DMS153 (cell line): ENCODE measurements at places on chromosomes 2 and 18.

DNA sequence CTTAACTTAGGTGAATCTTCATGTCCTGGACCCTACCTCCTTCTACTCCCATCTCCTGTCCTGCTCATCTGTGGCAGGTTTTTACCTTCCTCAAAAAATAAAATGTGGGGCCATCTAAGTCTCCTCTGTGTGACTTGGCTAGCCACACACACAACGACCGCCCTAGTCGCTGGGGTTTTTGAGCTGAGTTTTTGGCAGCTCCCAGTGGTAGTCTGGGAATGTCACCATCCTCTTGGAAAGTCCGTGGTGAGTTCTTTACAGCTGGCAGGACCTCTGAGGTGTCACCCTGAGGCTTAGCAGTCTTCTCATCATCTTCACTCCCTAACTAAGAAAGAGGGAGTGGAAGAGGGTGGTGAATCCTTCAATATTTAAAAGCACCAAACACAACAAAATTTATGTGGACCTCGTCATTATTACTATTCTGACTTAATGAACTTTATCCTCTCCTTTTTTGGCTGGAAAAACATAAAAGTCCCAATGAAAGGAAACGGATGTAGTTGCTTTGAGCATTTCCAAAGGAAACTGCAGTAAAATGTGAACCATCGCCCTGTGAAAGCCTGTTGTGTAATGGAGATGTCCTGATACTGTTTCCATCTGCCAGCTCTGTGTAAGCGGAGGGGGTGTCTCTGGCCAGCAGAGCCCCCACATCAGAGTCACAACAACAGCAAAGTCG lies 78.6 kb downstream of the VAPA start:
- DNase-seq, result no peak

- no peak for DNase-seq
Observed at GRCh38 chr2:26457695-26458364, 20.1 kb downstream of the OTOF start.

DNA sequence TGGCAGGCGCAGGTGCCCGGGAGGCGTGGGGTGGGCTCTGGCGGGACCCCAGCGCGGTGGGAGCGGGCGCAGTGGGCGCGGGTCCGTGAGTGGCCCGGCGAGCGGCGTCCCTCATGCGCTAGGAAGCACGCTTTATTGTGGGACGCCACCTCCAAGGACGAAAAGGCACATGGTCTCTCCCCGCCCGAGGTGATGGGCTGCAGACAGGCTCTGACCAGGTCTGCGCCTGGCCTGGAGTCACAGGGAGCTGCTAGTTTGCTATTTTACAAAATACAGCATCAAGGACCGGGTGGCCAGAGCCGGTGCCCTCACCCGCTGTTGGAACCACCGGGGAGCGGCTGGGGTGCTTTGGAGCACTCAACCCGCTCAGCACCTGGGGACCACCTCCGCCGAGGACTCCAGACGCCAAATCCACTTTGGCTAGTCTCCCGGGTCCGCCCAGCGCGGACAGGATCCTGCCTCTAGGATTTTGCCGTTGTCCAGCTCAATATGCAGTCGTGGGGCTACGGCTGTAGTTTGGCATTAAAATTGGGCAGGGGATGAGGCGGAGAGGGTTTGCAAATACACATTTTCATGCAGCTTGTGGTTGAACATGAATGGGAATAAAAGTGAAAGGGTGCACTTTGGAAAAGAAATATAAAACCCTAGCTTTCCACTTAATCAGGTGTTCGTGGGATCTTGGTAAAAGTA lies 65.4 kb downstream of the LRRFIP1 start:
- DNase-seq, result no peak

GRCh38 chr2:147094077-147094476 lies 750.8 kb upstream of the ACVR2A start:
- no peak for DNase-seq

GRCh38 chr2:70891572-70892357 lies 43.9 kb upstream of the ATP6V1B1 start:
- DNase-seq, result no peak

DNA sequence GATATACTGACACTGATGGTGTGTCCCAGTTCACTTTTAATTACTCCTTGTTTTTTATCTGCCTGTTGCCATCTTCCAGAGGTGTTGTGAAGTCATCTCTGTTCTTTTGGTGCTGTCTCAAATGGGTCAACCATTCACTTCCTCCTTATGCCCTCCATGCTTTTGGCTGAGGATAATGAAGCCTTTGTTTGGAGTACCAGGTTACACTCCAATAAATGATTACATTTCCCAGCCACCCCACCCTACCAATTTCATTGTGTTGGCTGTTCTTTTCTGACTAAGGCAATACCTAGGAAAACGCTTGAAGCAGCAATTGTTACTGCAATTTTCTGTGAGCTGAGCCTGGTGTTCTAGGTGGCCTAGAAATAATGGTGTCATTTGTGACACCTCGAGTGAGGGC lies 29.8 kb upstream of the ACTG2 start:
- DNase-seq, result peak; percentile 34

DNA sequence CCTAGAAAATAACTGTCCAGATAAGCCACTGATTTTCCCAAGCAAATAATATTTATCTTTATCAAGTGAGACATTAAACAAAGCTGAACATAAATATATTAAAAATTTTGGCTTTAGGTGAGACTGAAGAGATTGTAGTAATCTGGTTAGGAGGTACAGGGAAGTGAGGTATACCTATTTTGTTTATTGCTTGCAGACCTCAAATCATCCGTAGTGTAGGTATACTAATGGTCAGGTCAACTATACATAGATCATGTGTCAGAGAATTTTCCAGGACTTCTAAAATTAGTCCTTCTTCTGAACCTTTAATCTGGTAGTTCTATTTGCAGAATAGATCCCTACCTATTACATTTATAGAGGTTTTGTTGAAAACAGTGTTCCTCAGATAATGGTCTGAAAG lies 41.5 kb downstream of the SP140 start:
- no peak for DNase-seq

DNA sequence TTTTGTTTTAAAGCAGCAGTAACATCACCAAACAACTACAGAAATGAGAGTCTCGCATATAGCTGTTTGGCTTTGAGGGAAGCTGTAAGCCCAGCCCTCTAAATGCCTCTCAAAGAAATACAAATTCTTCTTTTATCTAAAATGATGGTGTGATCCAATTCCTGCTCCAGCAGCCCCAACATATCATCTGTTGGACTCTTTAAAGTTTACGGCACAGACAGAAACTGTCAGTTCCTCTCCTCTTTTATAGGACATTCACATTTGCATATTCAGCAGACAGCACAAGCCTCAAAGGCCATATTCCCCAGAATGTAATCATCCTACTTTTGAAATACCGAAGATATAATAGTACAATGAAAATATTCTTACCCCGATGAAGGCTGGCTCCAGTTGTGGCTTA lies 216.9 kb upstream of the REV1 start:
- no peak for DNase-seq

- DNase-seq, result peak; percentile 6
Observed at GRCh38 chr18:69567813-69568488, 167.3 kb downstream of the DOK6 start.

DNA sequence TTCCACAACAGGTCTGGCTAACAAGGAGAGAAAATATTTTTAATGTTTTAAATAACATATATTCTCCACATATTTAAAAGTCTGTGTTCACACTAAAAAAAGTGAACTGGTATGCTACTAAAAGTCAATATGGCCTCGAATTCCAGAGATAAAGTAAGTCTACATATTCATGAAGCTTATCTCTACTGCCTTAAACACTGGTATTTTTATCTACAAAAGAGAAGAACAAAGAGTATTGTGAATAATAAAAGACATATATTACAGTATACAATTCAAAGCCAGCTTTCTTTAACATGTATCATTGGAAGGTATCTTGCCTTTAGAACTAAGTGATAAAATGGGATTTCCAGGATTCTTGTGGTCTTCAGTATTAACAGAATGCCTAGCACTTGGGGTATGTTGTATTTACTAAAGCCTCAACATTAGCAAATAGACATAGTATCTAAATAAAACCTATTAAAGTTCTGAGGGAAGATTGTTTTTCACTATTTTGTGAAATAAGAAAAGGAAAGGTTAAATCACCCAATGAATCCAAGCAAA lies 302.8 kb upstream of the CCDC68 start:
- no peak for DNase-seq

DNA sequence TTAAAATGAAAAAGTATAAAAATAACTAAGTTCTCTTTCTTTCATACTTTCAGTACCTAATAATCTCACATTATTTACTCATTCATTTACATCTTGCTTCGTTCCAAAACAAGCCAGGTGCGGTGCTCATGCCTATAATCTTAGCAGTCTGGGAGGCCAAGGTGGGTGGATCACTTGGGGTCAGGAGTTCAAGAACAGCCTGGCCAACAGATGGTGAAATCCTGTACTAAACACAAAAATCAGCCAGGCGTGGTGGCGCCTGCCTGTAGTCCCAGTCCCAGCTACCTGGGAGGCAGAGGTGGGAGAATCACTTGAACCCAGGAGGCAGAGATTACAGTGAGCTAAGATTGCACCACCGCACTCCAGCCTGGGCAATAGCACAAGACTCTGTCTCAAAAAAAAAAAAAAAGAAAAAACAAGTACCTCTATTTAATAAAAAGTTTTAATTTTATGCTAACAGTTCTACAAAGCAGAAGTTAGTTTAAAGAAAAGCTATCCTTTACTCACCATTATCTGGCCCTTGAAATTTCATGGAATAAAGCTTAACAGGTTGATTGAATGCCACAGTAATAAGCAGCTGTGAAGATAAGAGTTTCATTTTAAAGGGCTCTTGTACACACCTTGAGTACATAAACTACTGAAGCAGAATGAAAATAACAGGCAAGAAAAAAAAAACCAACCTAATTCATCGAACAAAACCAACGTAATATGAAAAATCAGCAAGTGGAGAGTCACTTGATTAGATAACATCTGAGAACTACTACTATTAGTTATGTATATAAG lies 22.5 kb downstream of the TXNL1 start:
- no peak for DNase-seq

DNA sequence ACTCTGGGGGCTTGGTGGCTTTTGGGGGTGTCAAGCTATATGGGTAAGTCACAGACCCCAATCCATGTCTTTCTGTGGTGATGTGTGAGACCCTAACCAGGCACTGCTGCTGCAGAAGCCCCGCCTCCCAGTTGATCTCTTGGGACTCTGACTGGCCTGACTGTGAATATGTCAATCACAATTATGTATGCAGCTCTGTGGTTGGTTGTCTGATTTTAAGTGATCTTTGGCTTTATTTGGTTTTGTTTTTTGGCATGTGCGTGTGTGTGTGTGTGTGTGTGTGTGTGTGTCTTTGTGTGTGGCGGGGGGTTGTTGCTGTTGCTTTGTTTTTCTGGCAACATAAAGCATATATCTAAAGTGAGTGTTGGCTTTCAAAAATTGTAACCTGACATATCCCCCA lies 78.5 kb upstream of the GLS start:
- DNase-seq, result no peak

GRCh38 chr18:64562651-64563050 lies 413.8 kb upstream of the LINC00305 start:
- DNase-seq, result no peak

GRCh38 chr2:152094014-152094413 lies 4.8 kb downstream of the CACNB4 start:
- DNase-seq, result no peak

DNA sequence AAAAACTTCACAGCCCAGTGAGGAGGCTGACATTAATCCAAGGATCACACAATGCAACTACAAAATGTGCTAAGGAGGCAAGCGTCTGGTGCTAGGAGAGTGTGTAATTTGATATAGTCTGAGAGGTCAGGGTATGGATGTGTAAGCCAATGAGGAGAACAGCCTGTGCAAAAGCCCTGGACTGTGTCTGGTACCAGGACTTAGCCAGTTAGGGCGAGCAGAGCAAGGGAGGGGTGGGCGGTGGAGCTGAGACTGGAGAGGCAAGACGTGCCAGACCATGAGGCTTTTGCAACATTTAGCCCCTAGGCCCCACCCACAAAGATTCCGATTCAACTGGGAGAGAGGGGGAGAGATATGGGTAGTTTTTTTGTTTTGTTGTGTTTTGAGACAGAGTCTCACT lies 33.5 kb upstream of the SPRED2 start:
- no peak for DNase-seq

DNA sequence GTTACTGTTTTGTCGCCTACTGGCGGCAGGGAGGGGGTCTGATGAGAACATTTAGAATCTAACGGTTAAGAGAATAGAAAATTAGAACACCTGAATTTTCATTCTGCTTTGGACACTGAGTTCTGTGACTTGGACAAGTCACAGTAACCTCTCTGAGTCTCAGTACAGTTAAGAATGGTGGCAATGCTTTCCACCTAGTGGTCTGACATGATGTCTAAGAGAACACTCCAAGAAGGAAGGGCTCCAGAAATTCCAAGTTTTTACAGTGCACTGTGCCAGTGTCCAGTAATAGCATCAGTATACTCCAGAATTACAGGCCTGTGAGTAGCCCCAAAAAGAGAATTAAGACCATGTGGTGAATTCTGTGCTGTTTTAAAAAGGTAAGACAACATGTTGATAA lies 174.1 kb upstream of the ZFP36L2 start:
- DNase-seq, result no peak

DNA sequence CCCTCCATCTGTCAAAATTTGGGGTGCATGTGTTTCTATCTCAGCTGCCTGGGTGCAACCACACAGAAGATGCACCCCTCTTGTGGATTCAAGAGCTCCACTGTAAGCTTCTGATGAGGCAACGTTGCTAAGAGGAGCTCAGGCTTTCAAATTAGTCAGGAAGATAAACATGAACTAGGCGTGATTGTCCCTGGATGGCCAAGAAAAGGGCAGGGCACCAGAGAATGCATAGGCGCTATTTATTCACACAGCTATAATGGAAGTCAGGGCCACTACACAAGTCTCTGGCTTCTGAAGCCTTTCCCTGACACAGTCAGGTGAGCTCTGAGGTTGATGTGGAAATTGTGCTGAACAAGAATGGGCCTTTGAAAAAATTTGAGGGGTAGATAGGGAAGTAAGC lies 1466.0 kb upstream of the CELF4 start:
- no peak for DNase-seq

DNA sequence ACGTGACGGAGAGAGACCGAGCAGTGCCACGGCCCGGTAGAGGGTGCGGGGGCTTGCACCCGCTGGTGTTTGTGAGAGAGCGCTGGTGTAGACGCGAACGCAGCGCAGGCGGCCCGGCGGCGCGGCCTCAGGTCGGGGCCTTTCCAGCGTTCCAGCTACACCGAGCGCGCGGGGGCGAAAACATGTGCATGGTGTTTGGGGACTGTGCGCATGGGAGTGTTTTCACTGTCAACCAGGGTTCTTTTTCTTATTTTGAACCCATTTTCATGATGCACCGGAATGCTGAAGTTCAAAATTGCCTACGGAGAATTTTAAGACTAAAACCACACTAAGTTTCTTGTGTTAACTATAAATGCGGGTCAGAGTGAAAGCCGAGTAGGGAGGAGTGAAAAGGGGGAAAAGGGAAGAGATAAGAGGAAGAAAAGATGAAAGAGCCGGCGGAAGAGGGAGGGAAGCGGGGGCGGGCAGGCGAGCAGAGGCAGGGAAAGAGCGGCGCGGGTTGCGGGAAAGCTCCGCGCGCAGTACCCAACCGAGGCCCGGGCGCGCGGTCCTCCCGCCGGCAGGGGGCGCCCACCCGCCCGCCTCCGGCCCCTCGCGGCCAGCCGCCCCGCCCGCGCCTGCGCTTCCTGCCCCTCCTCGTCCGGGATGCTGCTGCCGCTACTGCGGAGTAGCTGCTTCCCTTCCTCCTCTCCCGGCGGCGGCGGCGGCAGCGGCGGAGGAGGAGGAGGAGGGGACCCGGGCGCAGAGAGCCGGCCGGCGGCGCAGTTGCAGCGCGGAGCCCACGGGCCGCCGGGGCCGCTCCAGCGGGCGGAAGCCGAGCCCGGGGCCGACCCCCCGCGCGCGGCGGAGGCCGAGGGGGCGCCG lies at the start of gene RAB12:
RAB12 (plus strand) TSS at position 643 of the 864 bp plus-strand sequence; CDS start at position 646, 3 bp downstream.
- DNase-seq, result no peak
